IMR-90 (cell line): ENCODE measurements at places on chromosomes 4 and X. TPM values are rescaled to one million over a fixed set of nuclear protein-coding genes. Genes with fewer than 3 reads are reported as not detected.

GRCh38 chr4:132982151-132982550 lies 166.9 kb upstream of the PCDH10 start:
- no peak for DNase-seq

GRCh38 chrX:8773117-8773516 lies 28.1 kb downstream of the FAM9A start:
- DNase-seq, result no peak

Gene DDX53
- not detected in 2 replicates for total RNA-seq

Gene CT55
- total RNA-seq, result not detected in 2 replicates

Gene CPXCR1
- not detected in 2 replicates for total RNA-seq

- DNase-seq, result no peak
These were observed 4.5 kb upstream of the RHOH start for GRCh38 chr4:40192114-40193015.

DNA sequence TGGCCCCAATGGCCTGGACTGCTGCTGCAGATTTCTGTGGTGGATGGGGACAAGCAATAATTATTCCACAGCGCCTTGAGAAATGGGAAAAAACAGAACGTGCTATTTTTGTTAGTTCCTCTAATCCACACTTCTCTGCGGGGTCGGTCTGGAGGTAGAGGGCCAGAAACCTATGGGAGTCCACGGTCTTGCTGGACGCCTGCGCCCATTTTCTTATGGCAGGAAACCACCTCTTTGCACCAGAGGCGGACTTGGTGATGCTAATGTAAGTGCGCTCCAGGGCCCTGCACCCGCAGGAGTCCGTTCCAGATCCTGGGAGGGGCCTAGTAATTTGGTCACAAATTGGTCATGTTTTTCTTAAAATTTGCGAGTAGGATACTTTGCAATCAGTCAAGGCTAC lies 25.9 kb upstream of the CLDN24 start:
- DNase-seq, result no peak

DNA sequence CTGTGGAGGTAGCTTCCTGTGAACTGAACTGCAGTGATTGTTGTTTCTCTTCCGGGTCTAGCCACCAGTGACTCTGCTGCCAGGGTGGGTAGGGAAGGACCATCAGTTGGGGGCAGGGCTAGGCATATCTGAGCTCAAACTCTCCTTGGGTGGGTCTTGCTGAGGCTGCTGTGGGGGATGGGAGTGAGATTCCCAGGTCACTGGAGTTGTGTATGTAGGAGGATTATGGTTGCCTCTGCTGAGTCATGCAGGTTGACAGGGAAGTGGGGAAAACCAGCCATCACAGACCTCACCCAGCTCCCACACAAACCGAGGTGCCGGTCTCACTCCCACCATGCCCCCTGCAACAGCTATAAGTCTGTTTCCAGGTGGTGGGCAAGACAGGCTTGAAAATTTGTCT lies 1937.8 kb downstream of the PCDH7 start:
- no peak for DNase-seq

DNA sequence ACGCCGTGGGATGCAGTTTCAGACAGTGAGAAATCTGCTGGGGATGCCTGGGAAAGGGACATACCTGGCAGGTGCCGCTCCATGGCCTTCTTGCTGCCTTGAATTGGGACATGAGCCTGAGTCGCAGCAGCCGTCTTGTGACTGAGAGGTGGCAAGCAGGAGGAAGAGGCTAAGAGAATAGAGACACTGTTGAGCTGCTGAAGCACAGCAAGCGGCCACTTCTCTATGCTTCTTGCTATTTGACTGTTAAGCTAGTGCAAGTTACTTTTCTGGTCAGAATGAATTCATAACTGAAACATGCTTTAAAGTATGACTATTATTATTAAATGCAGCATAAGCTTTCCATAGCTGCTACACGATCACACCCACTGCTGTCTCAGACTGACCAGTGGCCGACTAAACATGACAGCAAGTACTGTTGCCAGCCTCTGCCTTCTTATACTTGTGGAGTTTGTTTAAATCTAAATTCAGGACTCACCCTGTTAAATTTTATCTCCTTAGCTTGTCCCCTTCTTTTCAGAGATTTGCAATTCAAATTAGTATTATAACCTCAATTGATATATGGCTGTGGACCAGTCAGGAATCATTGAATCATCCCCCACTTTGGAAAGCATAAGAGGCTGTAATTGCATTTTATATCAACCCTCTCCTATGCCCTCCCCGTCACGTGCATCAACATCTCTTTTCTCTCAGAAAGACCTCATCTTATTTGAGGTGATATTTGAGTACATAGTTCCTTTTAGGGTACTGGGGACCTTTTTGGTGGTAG lies 24.8 kb upstream of the ACSL1 start:
- no peak for DNase-seq

- no peak for DNase-seq
These were observed 103.7 kb downstream of the JADE1 start for GRCh38 chr4:128913228-128913627.
